ENCODE measurements at places on chromosomes 1 and 21. TPM values are rescaled to one million over a fixed set of nuclear protein-coding genes. Genes with fewer than 3 reads are reported as not detected.

The HSD3B2 gene
- 0.56 TPM for total RNA-seq

The CHI3L1 gene
- total RNA-seq = 0.24 TPM

- DNase-seq = peak; percentile 13
Observed at GRCh38 chr1:70685300-70686286, 274.5 kb downstream of the CTH start.

- no peak for DNase-seq
Observed at GRCh38 chr1:103492003-103492625, 33.4 kb upstream of the RNPC3 start.

DNA sequence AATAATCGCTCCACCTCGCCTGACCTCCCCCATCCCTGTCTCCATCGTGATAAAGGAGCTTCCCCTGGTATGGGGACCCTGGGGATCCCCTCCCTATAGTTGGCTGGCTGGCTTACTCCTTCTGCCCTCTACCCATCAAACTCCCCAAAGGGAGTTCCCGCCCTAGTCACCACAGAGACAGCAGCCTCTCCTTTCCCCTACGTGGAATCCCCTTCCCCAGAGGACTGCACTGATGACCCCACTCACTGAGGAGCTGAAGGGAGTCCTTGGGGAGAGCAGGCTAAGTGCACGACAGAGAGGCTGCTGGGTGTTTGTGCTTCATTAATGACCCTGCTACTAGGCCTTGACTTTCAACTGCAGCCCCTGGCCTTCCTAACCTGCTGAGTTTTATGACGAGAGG is 1.9 kb downstream of the CADM3 start:
- no peak for DNase-seq

Measured in GM12878 (cell line).